ENCODE measurements at places on chromosomes 3 and 15.

GRCh38 chr3:125024817-125025216, 31.0 kb downstream of the HEG1 start:
- DNase-seq: no peak

DNA sequence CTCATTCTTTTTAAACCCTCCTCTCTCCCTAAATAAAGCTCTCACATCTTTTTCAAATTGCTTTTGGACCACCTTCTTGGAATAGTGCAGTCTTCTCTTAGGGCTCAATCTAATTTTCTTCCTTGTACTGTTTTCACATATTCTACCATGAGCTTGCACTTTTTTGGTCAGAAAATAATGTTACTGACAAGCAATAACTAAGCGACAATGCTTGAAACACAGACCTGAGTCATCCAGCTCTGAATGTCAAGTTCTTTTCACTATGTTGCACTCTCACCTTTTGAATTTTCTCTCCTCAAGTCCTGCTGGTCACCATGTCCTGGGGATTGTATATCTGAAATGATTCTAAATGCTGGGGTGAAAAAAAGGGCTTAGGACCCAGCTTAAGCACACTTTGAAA, 8.9 kb downstream of the TNFAIP8L3 start:
- DNase-seq: no peak

- no peak for DNase-seq
Measured at GRCh38 chr3:71417791-71418190, 165.7 kb downstream of the FOXP1 start.

GRCh38 chr15:45093013-45093412, 21.0 kb downstream of the DUOX2 start:
- DNase-seq: no peak

DNA sequence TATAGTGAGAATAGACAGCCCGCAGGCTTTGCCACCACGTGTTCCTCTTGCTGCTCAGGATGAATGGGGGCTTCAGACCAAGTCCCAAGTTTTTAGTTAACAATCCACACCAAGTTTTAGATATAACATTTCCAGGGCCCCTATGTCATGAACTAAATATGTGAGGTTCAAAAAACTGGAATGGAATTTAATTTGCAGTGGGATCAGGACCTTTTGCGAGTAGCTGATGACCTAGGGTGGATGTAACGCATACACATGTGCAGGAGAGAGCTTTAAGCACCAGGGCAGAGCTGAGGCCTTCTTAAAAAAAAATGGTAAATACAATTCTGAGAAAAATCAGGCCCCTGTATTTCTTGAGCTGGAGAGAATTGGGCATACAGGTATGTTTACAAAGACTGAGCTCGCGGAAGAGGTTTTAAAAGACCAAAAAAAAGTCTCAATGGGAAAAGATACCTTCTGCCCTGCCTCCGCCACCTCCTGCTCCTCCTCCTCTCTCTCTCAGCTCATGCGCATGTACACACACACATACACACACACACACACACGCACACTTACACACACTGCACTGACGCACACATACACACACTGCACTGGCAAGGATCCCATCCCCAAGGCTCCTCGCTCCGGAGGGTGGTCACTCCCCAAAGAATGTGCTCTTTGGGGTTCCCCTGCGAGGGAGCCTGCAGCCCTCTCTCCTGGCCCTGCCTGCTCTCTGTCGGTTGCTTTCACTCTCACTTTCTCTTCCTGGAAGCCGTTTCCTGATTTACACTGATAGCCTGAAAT, 48.2 kb upstream of the IGF1R start:
- no peak for DNase-seq

DNA sequence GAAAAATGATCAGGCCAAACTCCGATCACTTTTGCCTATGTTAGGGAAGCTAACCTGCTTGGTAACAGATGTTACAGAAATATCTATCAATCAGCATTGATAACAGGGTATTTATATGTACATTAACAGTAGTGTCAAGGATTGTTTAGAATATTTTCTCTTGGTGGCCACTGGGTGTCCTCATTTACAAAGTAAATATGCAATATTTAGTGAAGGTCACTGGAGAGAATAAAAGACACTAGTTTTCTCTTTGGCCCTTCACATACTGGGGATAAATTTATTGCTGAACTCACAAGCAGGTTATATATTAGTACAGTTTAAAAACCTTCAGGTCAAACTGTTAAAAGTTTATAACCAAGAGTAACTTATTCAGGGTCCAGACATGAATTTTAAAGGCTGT, 69.0 kb downstream of the TIGIT start:
- no peak for DNase-seq

- no peak for DNase-seq
Measured at GRCh38 chr15:39456582-39457330, 124.1 kb upstream of the THBS1 start.

DNA sequence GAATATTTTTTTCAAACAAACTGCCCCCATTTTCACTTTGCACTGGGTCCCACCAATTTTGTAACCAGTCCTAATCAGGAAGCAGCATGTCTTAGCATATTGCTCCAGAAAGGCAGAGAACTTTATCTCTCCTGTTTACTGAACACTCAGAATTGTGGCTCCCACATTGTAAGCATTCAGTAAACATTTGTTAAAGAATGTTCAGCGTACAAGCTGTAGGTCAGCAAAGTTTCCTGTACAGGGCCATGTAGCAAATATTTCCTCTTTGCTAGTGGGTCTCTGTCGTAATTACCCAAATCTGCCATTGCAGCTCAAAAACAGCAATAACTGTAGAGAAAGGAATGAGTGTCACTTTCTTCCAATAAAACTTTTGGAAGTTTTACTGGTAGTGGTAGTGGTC, 393.3 kb downstream of the GRM7 start:
- DNase-seq: no peak
